Central memory CD4-positive, alpha-beta T cell (primary cell): ENCODE measurements at places on chromosomes 7 and 10.

DNA sequence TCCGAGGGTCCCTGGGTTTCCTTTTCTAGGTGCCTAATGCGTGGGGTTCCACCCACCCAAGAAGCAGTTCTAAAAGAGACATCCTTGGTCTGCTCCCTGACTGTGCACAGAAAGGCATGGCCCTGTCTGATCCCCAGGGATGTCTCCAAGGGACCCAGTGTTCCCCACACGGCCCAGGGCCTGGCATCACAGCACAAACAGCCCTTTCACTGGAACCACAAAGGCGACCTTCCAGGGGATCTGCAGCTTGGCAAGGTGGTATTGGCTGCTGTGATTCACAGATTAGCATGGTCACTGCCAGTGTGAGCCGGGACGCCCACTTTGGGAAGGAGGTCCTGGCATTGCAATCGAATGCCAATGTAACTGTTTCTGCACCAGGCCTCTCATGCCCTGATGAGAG lies 6.4 kb downstream of the KCNMA1 start:
- DNase-seq = no peak

DNA sequence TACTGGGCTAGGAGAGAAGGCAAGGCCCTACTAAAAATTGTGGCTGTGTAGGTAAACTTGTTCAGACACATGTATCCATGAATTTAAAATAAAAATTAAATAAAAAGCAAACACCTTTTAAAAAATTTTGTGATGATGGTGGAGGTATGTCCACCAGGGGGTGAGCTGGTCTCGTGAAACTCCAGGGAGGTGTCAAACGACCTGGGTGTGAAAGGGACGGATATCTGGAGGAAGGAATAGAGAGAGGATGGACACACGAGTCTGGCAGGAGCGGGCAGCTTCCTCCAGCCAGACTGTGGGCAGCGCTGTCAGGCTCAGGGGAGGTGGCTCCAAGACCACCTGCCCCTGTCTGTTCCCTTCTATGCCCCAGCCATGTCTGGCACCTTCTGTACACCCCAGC lies 34.8 kb upstream of the DMBT1 start:
- DNase-seq = no peak

DNA sequence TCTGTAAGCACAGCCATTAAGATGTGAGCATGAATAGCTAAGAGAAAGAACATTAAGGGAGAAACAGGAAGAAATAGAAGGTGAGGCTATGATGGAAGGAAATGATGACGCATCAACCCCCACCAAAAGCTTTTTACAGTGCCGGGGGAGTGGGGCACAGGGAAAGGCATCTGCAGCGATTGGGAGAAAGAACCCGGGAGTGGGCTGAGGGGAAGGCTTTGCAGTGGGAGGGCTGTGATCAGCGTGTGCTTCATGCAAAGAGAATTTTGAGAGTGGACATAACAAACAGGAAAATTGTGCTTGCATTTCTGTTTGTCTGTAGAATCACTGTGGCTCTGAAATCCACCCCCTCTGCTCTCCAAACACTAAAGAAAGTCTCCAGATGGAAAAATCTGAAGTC lies 250.8 kb downstream of the KCNMA1 start:
- DNase-seq = no peak

DNA sequence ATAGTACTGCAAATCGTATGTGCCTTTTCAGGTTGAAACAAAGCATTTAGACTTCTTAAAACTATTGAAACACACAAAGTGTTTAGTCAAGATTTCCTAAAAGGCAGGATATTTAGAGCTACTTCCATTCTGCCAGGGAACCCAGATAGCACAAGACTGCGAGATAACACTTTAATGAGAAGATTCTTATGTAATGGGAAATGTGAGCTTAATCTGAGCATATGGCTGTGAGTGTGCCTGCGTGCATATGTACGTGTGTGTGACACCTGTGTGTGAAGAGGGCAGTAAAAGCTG lies 14.3 kb upstream of the JCAD start:
- no peak for DNase-seq

- peak; percentile 68 for DNase-seq
These were observed 2.0 kb upstream of the HEPACAM2 start for GRCh38 chr7:93228302-93228701.

DNA sequence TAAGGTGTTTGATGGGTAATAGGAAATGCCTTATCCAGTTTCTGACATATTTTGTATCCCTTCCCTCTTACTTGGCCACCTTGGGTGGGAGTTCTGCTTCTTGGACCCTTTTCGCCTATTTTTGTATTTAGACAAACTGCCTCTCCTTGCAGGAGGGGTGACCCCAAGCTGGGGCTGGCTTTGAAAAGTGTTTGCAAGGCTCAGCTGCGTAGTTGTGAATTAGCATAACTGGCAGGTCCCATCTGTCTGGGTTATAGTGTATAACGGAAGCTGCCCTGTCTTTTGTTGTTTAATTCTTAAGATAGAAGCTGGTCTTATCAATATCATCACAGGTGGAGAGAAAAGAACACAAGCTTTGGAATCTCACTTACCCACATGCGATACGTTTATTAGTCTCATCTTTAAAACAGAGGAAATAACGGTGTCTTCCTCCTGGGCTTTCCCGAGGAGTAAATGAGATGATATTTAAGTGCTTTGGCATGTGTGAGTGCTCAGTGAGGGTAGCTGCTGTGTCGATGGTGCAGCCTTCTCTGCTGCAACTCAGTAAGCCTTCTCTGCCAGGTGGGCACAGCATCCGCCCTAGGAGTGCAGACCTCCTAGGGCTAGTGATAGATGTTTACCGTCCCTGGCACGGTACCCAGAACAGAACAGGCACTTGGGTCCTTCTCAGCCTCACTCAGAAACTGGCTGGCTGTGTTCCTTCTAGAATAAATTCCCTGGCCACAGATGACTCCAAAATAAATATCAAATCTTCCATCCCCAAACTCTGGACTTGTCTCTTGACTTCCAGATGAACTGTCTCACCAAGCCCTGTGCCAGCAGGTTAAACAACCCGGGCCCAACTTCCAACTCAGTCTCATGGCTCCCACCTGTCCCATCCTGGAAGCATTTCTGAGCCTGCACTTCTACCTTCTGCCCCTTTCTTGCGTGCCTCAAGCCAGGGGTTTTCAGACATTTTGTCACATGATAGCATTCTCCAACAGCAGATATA lies 227.3 kb downstream of the GFRA1 start:
- no peak for DNase-seq

GRCh38 chr7:43758029-43758821 lies at the start of gene BLVRA:
Gene BLVRA (plus strand): TSS chr7:43758680. CDS start chr7:43771159, 12,479 bp downstream.
- peak; percentile 64 for DNase-seq

DNA sequence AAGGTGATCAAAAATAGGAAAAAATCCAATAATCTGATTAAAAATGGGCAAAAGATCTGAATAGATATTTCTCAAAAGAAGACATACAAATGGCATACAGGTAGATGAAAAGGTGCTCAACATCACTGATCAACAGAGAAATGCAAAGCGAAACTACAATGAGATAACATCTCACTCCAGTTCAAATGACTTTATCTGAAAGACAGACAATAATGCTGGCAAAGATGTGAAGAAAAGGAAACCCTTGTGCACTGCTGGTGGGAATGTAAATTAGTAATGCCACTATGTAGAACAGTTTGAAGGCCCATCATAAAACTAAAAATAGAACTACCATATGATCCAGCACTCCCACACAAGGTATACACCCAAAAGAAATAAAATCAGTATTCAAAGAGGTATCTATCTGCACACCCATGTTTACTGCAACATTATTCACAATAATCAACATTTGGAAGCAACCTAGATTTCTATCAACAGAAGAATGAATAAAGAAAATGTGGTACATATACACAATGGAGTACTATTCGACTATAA lies 85.0 kb downstream of the LRRN3 start:
- DNase-seq = no peak

DNA sequence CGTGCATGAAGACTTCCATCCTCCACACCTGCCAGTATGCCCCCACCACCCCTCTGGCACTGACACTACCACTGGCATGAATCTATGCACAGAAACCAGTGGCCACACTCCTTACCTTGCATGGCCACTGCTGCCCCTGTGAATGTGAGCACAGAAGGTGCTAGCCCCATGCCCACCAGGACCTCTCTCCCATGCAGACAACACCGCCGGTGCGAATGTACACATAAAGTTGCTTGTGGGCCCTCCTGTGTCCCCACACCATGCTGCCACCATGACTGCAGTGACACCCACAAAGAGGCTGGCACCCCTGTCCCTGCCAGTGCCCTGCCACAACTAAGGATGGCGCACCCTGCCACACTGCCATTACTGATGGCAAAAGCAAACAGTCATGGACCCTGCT lies 289.5 kb upstream of the KCND2 start:
- DNase-seq = no peak

- no peak for DNase-seq
These were observed 585.2 kb downstream of the PARD3 start for GRCh38 chr10:34229917-34230316.

- DNase-seq = peak; percentile 44
These were observed 1.2 kb downstream of the PIP4K2A start for GRCh38 chr10:22712956-22713852.
